ENCODE measurements at places on chromosomes 1 and 21. TPM values are rescaled to one million over a fixed set of nuclear protein-coding genes. Genes with fewer than 3 reads are reported as not detected.

The CHI3L2 gene
- total RNA-seq: 10.4 TPM

- no peak for DNase-seq
These were observed 499.4 kb downstream of the NPHP4 start for GRCh38 chr1:5492846-5493245.

- DNase-seq: no peak
These were observed 31.8 kb downstream of the DBT start for GRCh38 chr1:100217834-100218233.

GRCh38 chr1:75394386-75395139 is 216.4 kb downstream of the SLC44A5 start:
- DNase-seq: no peak

GRCh38 chr1:244893836-244894235 is 29.5 kb upstream of the HNRNPU start:
- no peak for DNase-seq

The DMRTA2 gene
- total RNA-seq: not detected

- DNase-seq: no peak
These were observed 52.3 kb upstream of the INSL5 start for GRCh38 chr1:66853379-66853778.
